ENCODE measurements at places on chromosomes 1 and 21.

DNA sequence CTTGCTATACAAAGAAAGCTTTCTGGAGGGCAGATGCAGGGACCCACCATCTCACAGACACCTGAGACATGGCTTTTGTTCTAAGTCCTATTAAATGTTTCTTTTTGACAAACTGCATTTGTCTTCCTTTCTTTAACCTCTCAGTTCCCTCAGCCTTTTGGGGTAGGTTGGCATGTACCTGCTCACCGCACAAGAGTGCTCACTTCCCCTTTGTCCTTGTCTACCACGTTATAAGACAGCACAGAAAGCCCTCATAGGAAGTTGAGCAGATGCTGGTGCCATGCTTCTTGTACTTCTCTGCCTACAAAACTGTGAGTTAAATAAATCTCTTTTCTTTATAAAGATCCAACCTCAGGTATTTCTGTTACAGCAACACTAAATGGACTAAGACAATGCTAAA lies 31.9 kb upstream of the RGS21 start:
- no peak for DNase-seq

GRCh38 chr1:24108334-24109165 lies 3.4 kb downstream of the MYOM3 start:
- no peak for DNase-seq

DNA sequence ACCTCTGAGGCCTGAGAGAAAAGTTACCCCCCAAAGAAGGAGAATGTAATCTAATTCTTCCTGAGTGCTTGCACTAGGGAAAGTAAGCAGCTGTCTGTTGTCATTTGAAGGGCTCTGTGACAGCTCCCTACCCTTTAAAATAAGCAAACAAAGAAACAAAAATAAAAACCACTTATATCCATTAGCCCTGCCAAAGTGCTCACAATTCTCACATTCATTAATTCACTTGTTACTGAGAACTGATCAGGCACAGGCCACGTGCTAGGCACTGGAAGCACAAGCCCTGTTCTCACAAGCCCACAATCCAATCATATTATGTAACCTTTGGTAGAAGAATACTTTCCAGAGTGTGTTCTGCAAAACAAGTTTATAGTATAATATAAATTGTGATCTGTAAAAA lies 199.4 kb downstream of the ZC3H11B start:
- no peak for DNase-seq

- no peak for DNase-seq
Measured at GRCh38 chr1:203751051-203751450, 13.9 kb upstream of the LAX1 start.

DNA sequence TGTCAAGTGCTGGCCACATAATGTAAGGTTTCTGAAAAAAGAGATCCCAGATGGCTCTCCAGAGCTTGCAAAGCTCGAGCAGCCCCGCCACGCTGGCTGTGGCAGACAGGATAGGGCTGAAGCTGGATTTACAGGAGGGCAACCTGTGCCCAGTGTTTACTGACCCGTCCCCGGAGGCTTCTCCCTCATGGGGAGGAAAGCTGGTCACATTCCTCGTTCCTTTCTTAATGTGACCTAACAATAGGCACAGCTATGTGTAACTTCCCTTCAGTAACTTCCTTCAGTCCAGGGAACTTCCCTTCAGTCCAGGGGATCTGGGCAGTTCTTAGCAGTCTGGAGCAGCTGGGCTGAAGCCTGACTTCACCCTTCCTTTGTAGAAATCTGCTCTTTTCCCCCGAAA lies 7.7 kb downstream of the SLFNL1 start:
- no peak for DNase-seq

GRCh38 chr1:203038217-203038741 lies 12.0 kb downstream of the PPFIA4 start:
- peak; percentile 61 for DNase-seq

- no peak for DNase-seq
Measured at GRCh38 chr1:75233302-75233929, 99.2 kb downstream of the LHX8 start.

DNA sequence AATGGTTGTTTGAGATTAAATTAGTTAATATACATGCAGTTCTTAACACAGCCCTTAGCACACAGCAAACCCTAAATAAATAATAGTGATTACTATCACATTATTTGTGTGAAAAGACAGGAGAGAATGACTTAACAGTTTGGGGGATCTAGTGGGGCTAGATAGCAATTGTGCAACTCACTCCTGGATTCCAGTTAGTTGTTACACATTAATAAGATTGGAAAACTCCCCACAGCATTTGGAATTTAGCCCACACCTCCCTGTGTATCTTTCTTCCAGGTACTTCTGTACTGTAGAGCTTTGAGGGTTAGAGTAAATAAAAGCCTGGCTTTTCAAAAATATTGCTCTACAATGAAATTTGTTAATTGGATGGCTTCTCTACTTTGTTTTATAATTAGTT lies 93.2 kb downstream of the KCTD3 start:
- DNase-seq: no peak

GRCh38 chr1:24903011-24903461 lies 27.0 kb downstream of the RUNX3 start:
- DNase-seq: peak; percentile 43

DNA sequence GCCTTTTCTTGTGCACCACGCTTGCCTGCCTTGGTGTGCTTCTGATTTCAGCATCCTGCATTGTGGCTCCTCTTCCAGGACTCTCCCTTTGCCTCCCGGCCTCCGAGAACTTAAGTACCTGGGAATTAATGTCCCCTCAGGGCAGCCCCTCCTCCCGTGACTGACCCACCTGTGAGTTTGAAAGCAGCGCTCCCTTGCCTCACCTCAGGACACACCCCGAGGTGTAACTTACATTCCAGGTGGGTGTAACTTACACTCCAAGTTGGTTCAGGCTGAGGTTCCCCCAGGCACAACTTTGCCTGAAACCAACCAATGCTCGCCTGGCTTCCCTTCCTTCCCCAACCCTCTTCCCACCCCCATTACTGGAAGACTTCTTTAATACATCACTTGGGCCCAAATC lies 161.4 kb downstream of the KAZN start:
- no peak for DNase-seq

DNA sequence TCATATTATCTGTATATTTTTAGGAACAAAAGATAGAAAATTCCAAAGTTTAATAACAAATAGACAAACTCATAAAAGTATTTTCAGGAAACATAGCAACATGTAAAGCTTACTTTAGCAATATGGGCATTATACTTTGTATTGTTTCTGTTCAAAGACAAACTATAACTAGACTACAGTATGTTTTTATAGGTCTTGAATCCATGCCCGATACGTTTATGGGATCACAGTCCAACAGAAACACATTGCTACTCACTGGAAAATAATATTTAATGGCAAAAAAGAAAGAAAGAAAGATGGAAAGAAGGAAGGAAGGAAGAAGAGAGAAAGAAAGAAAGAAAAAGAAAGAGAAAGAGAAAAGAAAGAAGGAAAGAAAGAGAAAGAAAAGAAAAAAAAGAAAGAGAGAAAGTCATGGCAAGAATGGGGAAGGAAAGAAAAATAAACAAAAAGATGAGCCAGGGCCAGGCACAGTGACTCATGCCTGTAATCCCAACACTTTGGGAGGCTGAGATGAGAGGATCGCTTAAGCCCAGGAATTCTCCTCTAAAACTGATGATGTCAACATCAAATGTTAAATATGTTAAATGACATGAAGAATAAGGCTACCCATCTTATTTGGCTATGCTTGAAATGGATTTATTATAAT lies 32.7 kb downstream of the TM2D1 start:
- no peak for DNase-seq

DNA sequence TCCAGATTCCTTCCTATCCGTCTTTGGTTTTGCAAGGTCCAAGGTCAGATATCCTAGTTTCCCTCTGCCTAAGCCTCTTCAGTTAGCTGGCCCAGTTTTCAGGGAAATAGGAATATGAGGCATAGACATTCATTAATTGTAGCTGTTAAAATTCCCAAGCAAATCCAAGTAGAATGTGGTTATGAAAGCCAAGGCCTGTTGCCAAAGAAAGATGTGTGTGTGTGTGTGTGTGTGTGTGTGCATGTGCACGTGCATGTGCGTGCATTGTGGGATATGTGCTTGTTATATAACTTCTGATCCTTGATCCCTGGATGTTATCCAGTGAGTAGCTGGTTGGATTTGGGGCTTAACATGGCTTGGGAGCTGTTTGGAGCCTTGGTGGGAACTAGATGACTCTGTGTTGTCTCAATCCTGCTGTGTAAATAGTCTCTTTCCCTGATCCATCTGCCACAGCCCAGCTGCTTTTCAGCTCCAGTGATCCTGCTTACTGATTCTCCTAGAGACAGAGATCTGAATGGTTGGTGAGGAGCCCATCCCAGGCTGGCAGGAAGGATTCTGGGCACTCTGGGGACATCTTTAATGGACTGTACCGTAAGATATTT lies 70.6 kb upstream of the GCLM start:
- peak; percentile 77 for DNase-seq

- DNase-seq: peak; percentile 90
Measured at GRCh38 chr1:40766560-40766959, 17.0 kb upstream of the KCNQ4 start.

DNA sequence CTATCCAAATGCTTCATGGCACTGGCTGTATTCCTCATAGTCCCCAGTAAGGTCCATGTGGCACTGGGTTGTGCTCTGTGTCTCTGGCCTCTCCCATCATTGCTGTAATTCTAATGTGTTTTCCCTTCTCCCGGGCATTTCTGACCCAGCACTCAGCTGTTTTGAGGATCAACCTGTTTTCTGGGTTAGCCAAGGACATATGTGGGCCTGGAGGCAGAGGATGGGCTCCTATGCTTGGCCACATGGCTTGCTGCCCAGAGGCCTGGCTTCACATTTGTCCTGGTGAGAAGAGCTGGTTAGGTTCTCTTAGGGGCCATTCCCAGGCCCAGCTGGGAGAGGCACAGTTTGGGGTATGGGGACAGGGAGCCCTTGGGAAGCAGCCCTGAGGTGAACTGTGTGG lies 103.1 kb downstream of the FAM78B start:
- no peak for DNase-seq

DNA sequence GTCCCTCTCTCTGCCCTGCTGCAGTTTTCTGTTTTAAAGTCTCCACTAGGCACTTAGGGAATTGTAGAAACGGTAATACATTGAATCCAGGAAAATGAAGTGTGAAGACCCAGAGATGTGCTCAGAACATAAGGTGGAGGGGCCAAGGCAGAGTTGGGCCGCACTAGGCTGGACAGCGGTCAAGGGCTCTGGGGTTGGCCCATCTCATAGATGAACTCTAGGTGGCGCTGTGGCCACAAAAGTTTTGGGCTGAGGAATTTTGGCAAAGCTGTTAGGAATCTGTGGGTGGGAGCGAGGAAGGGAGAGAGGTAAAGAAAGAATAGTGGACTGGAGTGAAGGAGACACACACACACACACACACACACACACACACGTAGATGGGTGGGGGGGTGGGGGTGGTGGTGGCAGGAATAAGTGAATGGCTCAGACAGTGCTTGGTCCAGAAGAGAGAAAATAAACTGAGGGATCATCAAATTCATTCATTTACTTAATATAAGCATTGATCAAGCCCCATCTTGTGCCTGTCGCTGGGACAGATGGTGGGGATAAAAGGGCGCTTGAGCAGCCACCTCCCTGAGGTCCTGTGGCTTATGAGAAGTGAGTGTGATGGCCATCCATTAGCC lies 258.5 kb downstream of the TRABD2B start:
- DNase-seq: no peak

GRCh38 chr1:110360431-110360830 lies 21.3 kb downstream of the RBM15 start:
- DNase-seq: no peak

DNA sequence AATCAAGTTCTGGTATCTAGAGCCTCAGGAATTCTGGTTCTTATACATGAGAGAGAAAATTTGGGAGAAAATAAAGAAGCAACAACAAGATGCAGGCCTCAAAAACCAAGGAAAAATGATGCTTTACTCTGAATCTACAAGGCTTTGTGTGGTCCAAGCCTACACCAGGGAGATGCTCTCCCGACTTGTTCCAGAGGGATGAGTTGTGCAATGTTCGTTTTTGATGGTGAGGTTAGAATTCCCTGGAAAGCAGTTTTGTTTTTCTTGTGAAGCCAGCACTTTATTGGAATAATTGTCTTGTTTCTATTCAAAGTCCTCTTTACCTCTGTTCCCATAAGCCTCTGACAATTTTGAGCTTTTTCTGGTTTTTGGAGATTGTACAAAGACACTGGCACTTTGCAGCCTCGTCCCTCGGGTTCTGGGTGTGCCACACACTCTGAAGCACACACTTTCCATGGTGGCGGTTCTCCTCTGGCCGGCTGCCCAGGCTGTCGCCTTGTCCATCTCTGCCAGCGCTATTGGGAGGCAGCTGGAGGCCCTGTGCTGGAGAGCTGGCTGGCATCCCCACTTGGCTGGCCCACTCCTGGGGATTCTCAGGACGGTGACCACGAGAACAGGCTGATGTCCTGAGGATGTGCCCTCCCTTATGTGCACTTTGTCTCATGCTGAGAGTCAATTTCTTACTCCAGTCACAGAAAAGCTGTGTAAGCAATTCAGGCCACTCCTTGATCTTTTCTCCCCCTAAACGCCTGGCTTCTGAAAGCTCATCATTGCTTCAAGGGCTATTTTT lies 70.2 kb downstream of the EDEM3 start:
- DNase-seq: peak; percentile 65

DNA sequence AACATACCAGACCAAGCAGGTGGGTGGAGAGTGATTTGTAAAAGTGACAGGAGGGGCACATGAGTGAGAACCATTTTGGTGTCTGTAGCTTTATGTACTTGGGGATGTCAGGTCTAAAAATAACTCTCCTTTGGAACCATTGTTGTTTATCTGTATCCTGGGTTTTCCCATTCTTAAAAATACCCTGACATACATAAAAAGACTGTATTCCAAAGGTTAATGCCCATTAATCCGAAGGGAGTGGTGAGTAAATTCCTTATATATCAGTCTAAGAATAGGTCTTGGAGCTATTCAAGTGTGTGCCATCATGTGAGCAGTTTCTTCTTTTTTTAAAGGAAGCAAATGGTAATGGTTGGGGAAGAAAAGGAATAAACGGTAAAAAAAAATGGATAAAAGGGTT lies 117.5 kb downstream of the TGFB2 start:
- no peak for DNase-seq

- DNase-seq: no peak
Measured at GRCh38 chr1:231550448-231550781, 21.9 kb downstream of the TSNAX start.

DNA sequence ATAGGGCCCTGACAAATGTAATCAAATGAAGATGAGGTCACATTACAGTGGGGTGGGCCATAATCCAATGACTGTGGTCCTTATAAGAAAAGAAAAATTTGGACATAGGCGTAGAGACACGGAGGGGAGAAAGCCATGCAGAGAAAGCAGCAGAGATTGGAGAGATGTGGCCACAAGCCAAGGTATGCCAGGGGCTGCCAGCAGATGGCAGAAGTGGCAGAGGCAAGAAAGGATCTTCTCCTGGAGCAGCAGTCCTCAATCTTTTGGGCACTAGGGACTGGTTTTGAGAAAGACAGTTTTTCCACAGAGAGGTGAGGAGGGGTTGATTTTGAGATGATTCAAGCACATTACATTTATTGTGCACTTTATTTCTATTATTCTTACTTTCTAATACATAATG lies 355.1 kb downstream of the NPHP4 start:
- peak; percentile 53 for DNase-seq

Measured in posterior cingulate gyrus (tissue), 11 donors.